ENCODE measurements at places on chromosomes 3 and 15. TPM values are rescaled to one million over a fixed set of nuclear protein-coding genes. Genes with fewer than 3 reads are reported as not detected.
A peak's percentile ranks its signal among the peaks of the same experiment; 100 is the strongest.

DNA sequence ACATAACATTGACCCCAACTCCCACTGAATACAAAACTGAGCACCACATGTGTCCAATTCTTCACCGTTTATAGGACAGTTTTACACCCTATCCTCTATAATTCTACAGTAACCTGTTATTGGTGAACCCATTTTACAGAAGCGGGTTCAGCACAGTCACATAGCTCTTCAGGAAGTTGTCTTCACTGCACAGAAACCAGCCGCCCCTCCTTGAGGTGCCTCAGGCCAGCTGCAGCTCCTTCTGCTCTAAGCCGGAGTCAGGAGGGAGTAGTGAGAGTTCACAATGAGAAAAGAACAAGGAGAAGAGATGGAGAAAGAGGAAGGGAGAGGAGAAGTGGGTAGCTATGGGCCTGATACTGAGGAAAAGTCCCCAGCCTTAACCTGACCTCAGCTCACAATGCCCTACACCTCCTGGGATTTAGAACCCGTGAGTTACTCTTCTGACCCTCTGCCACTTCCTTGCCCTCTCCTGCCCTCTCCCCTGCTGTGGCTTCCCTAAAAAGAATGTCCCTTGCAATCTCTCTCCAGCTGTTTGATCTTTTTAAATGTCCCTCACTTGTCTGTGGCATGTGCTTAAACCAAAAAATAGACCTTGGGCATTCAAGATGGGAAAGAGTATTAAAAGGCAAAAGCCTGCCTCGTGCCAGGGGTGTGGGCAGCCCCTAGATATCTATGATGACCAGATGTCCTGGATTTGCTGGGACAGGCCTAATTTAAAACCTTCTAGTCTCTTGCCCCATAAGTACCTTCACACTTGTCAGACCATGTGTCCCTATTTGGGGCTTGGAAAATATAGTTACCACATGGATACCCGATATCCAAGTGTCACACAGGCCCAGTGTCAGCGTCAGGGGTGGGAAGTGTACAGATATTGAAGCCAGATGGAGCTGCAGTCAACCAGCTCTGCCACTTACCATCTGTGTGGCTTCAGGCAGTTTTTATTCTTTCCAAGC lies 71.3 kb upstream of the HES1 start:
- DNase-seq: no peak

- no peak for DNase-seq
These were observed 542 bp downstream of the INKA1 start for GRCh38 chr3:49803465-49804140.

- no peak for DNase-seq
These were observed 412.8 kb upstream of the AZI2 start for GRCh38 chr3:28761375-28761774.

DNA sequence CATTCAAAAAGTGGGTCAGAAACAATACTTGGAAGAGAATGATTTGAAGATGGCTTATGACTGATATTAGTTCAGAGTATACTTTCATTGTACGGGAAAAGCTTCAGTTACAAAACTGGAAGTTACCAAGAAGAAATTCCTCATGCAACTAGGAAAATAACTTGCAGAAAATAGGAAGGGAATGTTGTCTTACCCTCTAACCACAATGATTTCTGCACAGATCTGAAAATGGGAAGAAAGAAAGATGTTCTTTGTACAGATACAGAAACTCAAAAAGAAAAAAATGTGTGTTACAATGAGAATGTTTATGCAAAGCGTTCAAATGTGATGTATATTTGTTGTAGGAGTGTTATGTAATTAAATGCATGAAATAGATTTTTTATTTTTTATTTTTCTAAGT lies 3.7 kb downstream of the ZNF280D start:
- DNase-seq: no peak

Gene A4GNT
- 3.4 TPM for polyA plus RNA-seq

DNA sequence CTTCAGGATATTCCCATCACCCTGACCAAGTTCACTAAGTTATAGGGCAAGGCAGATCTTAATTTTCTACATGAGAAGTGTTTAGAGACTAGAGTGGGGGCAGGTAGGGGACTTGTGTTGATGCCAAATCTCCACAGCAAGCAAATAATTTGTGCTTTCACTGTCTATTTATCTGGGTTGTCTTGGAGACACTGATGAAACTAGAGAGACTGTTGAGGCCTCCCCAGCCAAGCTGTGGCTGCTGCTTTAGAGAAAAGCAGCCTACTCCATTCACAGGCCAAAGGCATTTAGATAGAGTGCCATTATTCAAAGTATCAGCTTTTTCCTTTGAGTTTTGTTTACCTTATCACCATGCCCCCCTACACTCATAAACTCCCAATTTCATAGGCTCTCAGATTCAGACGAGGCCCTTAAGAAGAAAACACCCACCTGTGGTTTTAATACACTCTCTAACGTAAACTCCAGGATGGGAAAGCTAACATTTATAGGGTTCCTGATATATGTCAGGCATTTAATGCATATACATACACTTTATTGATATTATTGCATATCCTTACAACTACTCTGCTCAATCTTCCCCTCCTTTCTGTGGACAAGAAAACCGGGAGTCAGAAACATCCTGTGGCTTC lies 130.4 kb upstream of the FOXB1 start:
- DNase-seq: no peak

GRCh38 chr15:54990793-54991192 lies 205.9 kb downstream of the RSL24D1 start:
- DNase-seq: no peak

Gene SKOR1
- polyA plus RNA-seq: 0.33 TPM

Gene MYZAP
- 5.4 TPM for polyA plus RNA-seq

GRCh38 chr3:114850898-114851297 lies 296.2 kb downstream of the ZBTB20 start:
- no peak for DNase-seq

Gene TAGLN3
- 1.4 TPM for polyA plus RNA-seq

DNA sequence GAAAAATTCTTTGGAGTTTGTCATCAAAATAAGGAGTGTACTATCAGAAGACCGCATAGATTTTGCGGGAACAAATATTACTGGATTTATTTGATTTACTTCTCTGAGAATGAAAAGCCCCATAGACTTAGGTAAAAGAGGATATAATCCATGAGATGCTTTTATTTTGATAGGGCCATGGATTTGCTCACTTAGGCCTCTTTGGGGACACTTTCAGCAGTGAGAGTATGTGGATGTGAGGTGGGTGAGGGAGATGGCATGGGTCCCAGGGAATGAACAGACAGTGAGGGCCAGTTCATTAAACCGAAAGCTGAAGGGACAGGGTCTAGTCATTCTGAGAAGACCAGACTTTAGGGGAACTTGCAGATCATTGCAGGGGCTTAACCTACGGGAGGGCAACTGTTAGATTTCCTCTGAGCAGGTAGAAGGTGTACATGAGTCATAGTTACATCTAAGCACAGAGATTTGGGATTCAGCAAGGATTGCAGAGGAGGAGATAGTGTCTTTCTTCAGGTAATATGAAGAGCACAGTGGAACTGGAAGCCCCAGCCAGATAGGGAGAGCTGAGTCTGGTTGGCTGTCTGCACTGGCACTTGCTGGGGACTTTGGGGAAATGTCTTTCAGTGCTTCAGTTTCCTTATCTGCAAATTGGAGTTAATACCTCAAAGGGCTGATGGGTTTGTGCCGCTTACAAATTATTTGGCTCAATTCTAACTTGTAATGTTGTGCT lies 30.8 kb downstream of the SH3GL3 start:
- no peak for DNase-seq

DNA sequence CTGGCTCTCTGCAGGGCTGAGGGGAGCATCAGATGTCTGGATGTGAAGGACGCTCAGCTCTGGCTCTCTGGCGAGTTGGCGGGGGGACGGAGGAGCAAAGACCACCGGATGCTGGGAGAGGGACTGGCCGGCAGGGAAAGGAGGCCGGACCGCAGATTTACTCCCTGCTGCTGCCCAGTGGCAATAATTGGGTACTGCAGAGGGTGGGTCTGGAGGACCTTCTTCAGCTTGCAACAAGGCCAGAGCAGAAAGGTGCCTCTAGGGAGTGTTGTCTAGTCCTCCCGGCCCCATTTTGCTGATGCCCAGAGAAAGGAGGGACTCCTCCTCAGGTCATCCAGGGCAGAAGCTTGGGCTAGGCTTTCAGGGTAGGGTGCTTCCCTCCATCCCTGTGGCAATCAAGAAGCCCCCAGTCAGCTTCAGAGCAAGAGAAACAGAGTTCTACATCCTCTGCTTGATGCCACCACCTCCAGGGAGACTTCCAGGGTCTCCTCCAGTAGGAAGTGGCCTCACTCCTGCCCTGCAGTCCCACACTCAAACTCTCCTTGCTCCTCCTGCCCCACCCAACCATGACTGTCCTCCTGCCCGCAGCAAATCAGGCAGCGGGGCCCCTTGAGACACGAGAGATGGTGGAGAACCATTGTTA lies 20.3 kb upstream of the CSPG4 start:
- peak; percentile 63 for DNase-seq

DNA sequence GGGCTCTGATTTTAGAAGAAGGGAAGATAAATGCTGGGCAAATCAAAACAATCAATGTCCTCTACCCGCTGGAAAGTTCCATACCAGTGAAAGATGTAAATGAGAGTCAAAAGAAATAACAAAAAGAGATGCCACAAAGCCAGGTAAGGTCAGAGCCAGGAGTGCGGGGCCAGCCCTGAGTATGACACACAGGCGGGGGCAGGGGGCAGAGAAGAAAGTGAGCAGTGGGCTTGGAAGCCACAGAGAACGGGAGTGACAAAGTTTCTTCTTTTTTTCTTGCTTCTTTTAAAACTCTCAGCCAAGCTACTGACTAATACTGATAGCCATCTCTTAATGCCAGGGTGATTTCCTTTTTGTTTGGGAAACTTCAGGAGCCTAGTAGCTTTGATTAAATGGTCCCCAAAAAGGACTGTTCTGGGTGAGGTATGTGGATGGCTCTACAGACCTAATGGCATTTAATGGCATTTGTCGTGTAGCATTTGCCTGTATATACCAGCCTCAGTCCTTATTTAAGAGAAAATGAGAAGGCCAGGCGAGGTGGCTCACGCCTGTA lies 23.1 kb upstream of the TSEN2 start:
- no peak for DNase-seq

DNA sequence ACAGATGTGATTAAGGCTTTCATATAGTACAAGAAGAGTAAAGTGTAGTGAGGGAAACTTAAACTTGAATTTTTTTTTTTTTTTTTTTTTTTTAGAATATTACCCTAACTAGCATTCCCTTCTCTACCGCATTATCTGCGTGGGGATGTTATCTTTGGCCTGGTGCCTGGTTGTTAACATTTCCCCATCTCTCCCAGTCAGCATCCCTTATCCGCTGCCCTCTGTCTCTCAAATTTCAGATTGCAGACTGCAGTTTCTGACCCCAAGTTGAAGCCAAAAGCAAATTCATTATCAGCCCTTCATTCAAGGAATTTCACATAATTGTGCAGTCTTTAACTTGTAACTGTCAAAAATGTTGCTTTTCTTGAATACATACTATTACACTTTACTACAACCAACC lies 353.0 kb downstream of the PLOD2 start:
- DNase-seq: peak; percentile 31

DNA sequence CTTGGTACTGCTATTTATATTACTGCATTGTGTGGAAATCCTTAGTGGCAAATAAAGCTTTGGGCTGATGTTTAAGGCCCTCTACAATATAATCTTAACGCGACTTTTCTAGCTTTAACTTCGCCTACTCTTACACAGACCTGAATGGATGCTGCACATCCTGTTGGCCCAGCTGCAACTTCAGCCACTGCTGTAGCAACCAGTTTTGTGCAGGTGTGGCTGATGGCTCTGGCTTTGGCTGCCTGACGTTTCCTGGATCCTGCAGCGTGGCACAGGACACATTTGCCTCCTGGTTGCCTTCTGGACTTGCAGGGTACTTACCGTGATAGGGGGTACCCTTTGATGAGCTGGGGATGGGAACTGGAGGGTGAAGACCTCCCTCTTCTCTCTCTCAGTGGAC lies 20.2 kb upstream of the ERICH6 start:
- DNase-seq: no peak

DNA sequence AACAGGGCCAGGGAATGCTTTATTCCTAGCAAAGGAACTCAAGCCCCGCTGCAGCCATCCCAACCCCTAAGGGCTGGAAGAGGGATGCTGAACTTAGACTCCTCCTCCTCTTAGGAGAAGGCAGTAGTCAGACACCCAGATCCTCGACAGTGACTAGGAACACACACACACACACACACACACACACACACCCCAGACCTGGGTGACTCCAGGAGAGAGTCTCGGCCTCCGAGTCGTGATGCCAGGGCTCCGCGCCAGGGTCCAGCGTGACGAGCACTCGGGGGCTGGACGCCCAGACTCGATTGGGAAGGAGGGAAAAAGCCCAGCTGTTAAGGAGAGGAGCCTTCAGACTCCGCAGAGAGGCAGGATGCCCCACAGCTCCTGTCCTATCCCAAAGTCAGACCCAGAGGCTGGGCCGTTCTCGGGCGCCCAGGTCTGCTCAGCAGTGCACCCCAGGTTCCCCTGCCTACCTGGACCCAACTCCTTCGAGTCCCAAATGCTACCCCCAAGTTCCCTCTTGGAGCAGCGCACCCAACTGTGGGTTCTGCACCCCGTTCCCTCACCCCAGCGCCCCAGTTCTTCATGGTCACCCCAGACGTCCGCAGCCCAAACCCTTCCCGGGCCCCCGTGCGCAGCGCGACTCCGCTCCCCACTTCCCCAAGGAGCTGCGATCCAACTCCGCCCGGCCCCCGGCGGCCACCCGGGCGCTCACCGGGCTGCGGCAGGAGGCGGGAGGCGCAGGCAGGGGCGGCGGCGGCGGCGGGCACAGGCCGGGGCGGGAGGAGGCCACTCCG lies 421 bp downstream of the BMF start:
- DNase-seq: no peak

- peak; percentile 22 for DNase-seq
These were observed 57.6 kb upstream of the SLC6A11 start for GRCh38 chr3:10758304-10759037.

Gene CHRM5
- polyA plus RNA-seq: 0.16 TPM

Gene DLL4
- 6.9 TPM for polyA plus RNA-seq

Gene CKMT1B
- 3.5 TPM for polyA plus RNA-seq

DNA sequence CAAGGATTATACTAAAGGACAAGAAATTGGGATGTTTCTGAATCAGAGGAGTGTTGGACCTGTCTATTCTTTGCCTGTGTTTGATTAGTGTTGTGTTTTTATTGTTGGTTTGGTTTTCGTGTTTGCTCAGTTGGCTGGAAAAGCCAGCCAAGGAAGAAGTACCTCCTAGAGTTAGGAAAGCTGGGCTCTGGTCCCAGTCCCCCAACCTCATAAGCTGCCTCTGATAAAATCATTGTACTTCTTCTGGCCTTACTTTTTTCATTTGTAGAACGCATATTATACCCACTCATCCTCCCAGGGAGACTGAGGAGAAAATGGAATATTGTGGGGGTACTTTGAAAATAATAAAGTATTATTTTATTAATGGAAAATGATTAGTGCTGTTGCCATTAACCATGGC lies 177.4 kb upstream of the TRIM42 start:
- no peak for DNase-seq

Gene ADGRG7
- 0.08 TPM for polyA plus RNA-seq

Gene GREM1
- polyA plus RNA-seq: 7.2 TPM

GRCh38 chr15:56984681-56985481 lies 66.4 kb downstream of the TCF12 start:
- no peak for DNase-seq

GRCh38 chr3:143081844-143082778 lies 37.5 kb upstream of the CHST2 start:
- no peak for DNase-seq

- DNase-seq: no peak
These were observed 14.8 kb downstream of the CYP1A2 start for GRCh38 chr15:74763416-74763815.

- no peak for DNase-seq
These were observed 31.8 kb downstream of the MYO9A start for GRCh38 chr15:72086010-72086697.

All from left renal cortex interstitium (tissue), 4 donors.